Central memory CD4-positive, alpha-beta T cell (primary cell): ENCODE measurements at places on chromosomes 6 and 20.
A peak's percentile ranks its signal among the peaks of the same experiment; 100 is the strongest.

GRCh38 chr20:11796026-11796425, 121.7 kb upstream of the BTBD3 start:
- DNase-seq = no peak

DNA sequence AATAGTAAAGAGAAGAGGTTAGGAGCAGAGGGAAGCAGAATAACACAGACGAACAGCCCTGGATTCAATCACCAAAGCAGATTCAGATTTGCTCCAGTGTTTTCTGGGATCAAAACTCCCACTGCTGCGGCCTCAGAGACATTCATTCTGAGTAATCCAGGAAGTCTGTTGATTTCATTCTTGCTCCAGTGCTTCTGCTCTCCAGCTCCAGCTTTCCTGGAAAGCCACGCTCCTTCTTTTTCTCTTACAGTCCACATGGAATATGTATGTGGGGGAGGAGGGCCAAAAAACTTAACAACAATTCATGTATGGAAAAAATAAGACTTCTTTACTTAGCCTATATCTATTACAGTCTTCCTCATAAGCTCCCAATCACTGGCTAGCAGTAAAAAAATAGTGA, 26.4 kb upstream of the UST start:
- DNase-seq = no peak

DNA sequence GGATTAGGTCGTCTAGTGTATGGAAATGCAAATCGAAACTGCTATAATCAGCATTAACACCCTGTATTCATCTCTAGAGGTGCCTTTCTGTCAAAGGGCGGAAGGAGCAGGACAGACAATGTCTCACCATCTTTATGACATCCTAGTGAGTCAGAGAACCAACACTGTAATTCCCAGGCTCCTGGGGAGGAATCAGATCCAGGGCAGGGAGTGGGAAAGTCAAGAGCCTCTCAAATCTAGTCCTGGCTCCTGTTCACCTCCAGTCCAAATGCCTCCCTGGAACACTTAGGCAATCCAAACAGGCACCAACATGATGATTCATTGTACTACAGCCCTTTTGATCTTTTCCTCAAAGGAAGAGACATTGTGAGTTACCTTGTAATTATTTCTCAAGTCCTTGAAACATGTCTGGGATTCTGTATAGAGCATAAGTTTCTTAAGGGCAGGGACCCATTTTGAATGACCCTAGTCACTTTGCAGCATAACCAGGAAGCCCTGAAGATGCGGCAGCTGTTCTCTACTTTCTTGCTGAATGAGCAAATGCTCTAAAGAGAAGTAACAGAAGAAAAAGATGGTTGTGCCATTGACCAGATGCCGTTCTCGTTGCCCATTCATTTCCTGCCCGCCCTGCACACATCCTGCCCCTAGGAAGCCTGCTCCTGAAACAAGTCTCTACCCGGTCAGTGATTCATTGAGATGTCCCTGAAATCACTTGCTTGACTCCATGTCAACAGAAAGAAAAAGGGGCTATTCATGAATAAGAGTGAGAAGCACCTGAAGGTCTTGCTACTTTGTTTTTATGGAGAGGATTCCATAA, 112.8 kb upstream of the JARID2 start:
- DNase-seq = no peak

DNA sequence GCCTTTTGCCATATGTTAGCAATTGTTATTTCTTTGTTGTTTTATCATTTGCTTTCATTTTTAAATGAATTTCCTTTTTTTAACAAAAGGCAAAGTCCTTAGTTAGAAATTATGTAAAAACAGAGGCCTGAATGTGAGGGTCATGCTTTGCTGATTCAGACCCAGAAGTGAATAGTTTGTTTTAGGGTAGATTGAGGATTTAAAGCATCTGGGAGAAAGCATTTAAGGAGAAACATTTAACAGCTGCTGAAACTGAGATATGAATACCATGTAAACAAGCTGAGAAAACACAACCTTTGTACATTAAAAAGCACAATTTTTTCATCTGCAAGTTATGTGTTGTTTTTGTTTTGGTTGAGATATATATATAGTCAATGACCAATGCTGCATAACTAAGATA, 8.0 kb downstream of the HTR1B start:
- DNase-seq = no peak

- DNase-seq = no peak
Measured at GRCh38 chr6:158005626-158006180, 24.0 kb downstream of the SYNJ2 start.

DNA sequence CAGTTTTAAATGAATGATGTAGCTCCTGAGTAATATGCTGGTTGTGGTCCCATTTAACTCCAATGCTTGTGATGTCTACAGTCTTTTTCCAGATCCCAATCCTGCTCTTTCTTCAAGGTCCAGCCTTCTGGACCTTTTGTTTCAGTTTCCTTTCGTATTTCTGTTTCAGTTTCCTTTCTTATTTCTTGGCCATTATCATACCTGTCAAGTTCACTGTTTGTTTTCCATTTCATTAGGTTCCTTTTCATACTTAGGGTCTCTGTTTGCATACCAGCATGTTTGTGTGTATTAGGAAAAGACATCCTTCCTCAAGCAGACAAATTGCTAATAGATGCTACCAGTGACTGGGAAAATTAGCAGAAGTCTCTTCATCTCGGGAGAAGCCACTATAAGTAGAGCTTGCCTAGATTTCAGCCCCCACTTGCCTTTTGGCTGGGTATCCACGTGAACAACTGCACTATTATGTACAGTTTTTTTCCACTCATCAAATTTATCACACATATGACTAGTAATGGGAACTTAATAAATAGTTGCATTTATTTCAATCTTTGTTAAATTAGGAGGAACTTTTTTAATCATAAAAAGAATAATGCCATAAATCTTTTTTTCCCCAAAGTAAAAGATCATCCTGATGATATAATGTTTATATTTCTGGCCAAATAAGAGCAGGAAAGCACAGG, 583.4 kb downstream of the BCKDHB start:
- DNase-seq = no peak

DNA sequence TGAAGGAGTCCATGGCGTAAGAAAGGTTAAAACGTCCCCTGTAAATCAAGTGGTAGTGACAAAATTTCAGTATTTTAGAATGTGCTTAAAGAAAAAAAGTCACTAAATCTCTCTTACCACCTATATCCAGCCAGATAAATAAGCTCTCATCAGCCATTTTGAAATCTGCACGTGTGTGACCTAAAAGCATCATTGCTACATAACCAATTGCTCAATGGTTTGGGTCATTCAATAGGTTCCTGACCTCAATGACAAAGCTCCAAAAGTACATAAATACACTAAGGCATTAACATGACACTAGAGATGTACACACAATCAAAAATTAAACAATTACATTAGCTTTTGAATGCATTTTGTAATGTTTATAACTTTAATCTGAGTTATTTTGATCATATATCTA, 272.4 kb downstream of the GMDS start:
- DNase-seq = no peak

- DNase-seq = no peak
Measured at GRCh38 chr6:16684195-16684689, 77.0 kb downstream of the ATXN1 start.

GRCh38 chr20:32368323-32368722, 10.2 kb downstream of the ASXL1 start:
- no peak for DNase-seq

GRCh38 chr20:59004763-59005522, 2.1 kb downstream of the CTSZ start:
- peak; percentile 43 for DNase-seq

GRCh38 chr20:23441850-23442313, 2.4 kb downstream of the CSTL1 start:
- peak; percentile 23 for DNase-seq

DNA sequence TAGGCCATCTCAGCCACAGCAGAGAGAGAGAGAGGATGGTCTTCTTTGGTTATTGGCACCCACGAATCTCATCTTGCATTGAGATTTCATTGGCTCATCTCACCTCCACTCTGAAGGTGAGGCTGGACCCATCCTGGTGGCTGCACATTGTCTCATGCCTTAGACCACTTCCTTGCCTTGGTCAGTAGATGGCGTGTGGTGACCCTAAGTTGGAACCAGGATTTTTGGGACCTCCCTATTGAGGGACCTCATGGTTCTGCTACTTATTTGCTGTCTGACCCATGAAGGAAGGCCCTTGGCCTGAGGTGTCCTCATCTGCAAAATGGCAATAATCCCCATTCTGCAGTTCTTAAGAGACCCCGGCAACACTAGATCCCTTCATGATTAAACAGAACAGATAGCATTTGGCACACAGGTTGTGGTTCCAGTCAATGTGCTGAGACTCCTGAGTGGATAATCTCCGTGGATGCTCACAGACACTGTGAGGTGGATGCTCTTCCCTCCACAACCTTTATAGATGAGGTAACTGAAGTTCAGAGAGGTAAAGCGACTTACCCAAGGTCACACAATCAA, 21.5 kb upstream of the AAR2 start:
- DNase-seq = no peak

DNA sequence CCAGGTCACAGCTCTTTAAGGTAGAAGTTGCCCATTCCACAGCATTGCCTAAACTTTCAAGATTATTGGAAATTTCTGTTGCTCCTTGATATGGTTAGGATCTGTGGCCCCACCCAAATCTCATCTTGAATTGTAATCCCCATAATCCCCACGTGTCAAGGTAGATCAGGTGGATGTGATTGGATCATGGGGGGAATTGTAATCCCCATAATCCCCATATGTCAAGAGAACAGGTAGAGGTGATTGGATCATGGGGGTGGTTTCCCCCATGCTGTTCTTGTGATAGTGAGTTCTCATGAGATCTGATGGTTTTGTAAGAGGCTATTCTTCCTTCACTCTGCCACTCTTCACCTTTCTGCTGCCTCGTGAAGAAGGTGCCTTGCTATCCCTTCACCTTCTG, 327.4 kb upstream of the MAP3K7 start:
- DNase-seq = no peak

- DNase-seq = no peak
Measured at GRCh38 chr6:162644153-162644552, 83.4 kb downstream of the PRKN start.

DNA sequence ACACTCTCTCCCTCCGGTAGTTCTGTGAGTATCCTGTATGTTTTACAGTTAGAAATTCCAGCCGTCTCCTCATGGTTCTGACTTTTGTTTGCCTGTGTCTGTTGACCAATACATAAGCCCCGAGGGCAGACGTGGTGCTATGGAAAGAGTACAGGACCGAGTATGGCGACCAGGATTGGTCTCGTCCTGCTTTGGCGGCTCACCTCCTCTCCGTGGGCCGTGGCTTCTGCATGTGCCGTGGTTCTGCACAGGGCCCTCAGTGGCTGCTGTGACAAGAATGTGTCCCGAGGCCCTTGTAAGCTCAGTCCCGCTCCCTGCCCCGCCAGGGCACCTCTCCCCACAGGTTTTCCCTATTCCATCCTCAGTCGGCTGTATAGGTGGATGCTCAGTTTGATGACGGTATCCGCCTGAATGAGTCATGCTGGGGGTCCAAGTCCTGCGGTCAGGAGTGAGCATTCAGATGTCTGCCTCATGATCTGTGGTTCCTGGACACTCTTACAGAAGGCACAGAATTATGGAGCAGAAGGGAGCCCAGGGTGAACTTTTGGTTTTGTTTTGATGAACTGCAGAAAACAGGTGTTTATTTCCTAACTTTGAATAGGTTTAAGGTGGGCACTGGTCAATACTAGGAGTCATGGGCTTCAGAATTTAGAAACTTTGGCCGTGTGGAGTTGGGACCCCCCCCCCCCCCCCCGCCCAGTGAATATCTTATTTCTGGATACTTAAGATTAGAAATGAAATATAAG, 1.2 kb downstream of the ARFGAP1 start:
- no peak for DNase-seq

GRCh38 chr6:142993977-142994376, 49.0 kb upstream of the HIVEP2 start:
- DNase-seq = no peak

- DNase-seq = no peak
Measured at GRCh38 chr6:150276937-150277742, 91.7 kb upstream of the IYD start.

DNA sequence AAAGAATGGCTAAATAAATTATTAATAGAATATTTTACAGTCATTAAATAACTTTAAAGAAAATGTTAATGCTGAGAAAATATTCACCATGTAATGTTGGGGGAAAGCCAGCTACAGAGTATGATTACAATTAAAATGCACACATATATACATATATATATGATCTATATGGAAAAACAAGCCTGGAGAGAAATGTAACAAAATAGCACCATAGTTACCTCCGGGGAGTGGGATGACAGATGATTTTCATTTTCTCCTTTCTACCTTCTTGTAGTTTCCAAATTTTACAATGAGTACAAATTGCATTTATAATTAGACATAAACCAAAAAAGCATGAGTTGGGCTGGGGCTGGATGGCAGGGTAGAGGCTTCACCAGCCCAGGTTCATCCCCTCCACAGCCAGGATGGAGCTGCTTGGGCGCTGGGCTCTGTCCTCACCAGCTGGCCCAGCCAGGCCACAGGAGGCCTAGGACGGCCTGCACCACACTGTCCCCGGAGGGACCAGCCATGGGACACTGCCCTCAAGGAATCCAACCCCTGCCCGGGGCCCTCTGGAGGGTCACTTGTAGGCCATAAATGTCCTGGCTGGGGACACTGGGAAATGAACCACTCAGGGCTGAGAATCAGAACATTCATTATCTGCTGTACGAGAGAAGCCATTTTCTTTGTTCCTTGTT, 10.3 kb downstream of the C20orf203 start:
- no peak for DNase-seq

DNA sequence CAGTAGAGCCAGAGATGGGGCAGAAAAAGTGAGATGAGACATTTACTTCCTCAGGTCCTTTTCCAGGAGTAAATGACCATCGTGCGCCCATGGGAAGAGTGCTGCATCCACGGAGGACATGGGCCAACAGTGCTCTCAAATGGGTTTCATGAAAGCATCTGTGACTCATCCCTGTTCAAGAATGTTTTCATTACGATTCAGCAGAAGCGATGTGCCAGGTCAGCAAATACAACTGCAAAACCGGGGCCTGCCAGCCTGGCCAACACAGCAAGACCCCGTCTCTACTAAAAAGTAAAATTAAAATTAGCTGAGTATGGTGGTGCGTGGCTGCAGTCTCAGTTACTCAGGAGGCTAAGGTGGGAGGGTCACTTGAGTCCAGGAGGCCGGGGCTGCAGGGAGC, 125.1 kb downstream of the LY86 start:
- no peak for DNase-seq

GRCh38 chr6:4732691-4733315, 43.4 kb upstream of the CDYL start:
- no peak for DNase-seq

- DNase-seq = no peak
Measured at GRCh38 chr6:20696676-20697075, 162.4 kb downstream of the CDKAL1 start.

GRCh38 chr20:41932431-41932830, 314.3 kb upstream of the CHD6 start:
- no peak for DNase-seq
